ENCODE measurements at places on chromosomes 1 and 21.

- DNase-seq, result no peak
These were observed 2.0 kb downstream of the TMEM63A start for GRCh38 chr1:225880222-225880588.

DNA sequence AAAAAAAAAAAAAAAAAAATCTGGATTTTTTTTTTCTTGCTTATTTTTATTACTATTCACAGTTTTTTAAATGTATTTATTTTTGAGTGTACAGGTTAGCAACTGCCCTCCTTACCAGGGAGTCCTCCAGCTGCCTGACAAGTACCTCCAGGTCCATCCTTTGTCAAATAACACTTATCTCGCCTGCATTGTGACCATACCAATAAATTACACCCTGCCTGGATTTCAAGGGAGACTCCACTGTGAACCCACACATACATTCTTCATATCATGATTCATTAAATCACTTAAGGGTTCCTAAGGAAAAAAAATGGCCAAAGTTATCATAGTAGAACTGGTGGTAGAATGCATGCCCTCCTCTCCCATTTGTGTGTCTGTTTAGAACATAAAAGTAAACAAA is 38.4 kb downstream of the EEIG2 start:
- DNase-seq, result no peak

GRCh38 chr1:42424201-42424600 is 31.6 kb downstream of the ZMYND12 start:
- DNase-seq, result no peak

DNA sequence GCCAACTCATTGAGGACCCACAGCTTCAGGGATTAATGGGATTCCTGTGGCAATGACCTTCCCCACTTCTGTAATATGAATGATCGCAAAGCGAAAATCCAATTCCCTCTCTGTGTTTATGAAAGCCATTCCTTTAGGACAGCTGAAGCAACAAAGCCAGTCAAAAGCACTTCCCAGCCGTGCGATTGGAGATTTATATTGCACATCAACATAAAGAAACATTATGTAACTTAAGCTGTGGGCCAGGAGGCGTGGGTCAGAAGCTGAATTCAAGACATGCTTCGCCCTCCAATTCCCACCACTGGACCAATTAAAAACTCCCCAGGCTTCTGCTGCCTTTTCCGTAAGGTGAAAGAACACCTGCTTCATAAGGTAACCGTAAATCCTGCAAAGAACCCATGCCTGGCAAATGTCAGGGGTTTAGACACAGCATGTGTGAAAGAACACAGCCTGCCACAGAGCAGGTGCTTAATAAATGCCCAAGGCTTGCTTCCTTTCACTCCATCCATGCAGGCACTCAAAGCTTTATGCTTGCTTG is 138.9 kb upstream of the SOD1 start:
- no peak for DNase-seq

GRCh38 chr1:72109916-72110315 is 172.4 kb downstream of the NEGR1 start:
- no peak for DNase-seq

DNA sequence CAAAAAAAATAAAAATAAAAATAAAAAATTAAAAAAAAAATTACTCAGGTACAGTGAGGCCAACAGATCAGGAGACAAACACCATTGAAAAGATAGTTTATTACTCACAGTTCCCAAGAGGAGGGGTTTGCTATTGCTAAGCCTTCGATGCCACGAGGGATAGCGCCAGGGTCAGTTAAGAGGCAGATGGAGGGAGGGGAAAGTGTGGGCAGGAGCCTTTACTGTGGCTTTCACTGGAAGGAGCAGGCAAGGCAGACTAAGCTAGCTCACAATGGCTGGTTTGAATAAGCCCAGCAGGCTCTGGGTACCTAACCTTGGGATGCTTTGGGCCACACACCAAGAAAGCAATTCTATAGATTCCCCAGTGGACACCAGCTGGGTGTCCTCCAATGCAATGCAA is 12.7 kb upstream of the RNF187 start:
- DNase-seq, result no peak

DNA sequence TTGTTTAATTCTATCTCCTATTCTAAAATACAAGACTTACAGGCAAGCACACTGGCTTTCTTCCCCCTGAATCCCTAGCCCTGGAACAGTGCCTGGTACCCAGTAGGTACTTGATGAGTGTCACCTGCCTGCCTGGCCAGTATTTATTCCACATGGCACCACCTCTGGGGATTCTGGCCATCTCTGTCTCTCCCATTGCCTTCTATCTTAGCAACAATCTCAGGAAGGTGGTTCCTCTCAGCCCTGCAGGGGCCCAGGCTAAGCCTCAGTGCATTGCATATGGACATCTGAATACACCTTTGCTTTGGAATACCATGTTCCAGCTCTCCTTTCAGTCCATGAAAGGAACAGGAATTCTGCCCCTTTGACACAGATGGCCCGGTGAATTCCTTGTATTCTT is 81.0 kb downstream of the HIVEP3 start:
- DNase-seq, result no peak

DNA sequence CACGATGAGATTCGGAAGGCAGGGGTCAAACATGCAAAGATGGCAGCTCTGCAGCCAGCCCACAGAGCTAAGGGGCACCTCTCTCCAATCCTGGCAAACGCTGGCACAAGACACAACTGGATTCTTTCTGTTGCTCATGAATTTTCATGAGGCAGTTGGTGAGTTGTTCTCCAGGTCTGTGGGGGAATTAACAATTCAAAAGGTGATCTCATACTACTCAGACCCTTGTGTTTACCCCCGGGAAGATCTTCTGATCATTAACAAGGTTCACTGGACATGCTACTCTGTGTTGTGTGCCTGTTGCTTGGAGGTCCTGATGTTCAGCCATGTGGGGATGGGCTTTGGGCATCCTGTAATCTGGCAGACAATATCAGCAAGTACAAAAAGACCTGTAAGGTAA is 128.9 kb downstream of the HHAT start:
- no peak for DNase-seq

GRCh38 chr1:27609210-27609555 is 5.2 kb upstream of the AHDC1 start:
- no peak for DNase-seq

GRCh38 chr1:25989440-25990234 is 8.2 kb downstream of the PAFAH2 start:
- DNase-seq, result no peak

- DNase-seq, result no peak
These were observed 2.0 kb downstream of the TEX46 start for GRCh38 chr1:23013657-23014056.

GRCh38 chr1:145720878-145721671 is 1.8 kb downstream of the CD160 start:
- DNase-seq, result peak; percentile 77

- DNase-seq, result peak; percentile 11
These were observed 49.4 kb upstream of the DESI2 start for GRCh38 chr1:244603498-244603897.

GRCh38 chr21:25370311-25370744 is 237.0 kb downstream of the MRPL39 start:
- peak; percentile 85 for DNase-seq

- no peak for DNase-seq
These were observed 2.2 kb upstream of the LAPTM5 start for GRCh38 chr1:30759718-30760281.

GRCh38 chr1:164564378-164564777 is 5.4 kb downstream of the PBX1 start:
- no peak for DNase-seq

DNA sequence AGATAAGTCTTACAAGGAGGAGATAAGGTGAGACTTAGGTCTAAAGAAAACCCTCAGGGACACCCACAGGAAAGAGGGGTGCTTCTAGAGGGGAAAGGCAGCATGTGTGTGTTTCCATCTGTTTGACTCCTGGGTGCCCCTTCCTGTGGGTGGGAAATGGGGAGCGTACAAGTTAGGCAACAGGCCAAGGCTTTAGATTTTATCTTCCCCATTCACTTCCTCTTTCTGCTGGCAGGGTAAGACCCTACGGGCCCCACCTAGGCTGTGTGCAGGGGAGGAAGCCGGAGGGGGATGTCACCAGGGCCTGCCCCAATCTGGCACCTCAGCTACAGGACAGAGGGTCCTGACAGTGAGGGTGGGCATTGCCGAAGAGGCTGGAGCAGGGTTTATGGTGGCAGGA is 2.5 kb upstream of the OLIG1 start:
- DNase-seq, result no peak

GRCh38 chr1:117060441-117061317 is 553 bp downstream of the TTF2 start:
- DNase-seq, result peak; percentile 60

GRCh38 chr1:66300972-66301451 is 232.9 kb upstream of the SGIP1 start:
- DNase-seq, result peak; percentile 41

GRCh38 chr1:58439946-58440345 is 106.6 kb downstream of the OMA1 start:
- no peak for DNase-seq

GRCh38 chr1:7538033-7538432 is 233.1 kb upstream of the VAMP3 start:
- peak; percentile 53 for DNase-seq

DNA sequence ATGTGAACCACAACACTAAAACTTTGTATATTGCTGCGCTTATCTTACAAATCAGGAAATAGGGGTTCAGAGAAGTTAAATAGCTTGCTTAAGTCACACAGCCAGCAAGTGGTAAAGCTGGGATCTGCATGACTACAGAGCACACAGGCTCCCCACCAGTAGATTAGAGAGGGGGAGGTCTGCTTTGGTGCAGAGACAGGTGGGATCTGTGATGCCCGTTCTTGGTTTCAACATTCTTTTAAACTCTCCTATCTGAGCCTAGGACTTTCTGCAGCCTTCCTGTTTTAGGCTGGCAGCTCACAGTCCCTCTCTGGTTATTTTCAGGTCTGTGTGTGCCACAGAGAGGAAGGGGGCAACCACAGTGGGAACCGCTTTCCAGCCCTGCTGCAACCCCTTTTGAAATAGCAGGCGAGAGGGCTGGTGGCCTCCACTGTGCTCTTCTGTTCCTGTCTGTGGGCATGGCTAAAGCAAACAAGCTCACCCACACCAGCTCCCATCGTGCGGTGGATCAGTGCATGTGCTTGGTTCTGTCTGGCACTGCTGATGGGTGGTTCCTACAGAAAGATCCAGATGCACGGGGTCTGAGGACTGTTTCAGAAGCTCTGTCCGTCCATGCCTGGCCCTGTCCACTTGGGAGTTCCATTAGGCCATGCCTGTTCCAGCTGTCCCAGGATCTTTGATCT is 1.7 kb upstream of the IL6R start:
- DNase-seq, result no peak

All from AG08396 (cell line).